Gastroesophageal sphincter (tissue), 4 donors: ENCODE measurements at places on chromosomes 1 and 21. TPM values are rescaled to one million over a fixed set of nuclear protein-coding genes. Genes with fewer than 3 reads are reported as not detected.

CACNA1S gene
- total RNA-seq, result not detected

DNA sequence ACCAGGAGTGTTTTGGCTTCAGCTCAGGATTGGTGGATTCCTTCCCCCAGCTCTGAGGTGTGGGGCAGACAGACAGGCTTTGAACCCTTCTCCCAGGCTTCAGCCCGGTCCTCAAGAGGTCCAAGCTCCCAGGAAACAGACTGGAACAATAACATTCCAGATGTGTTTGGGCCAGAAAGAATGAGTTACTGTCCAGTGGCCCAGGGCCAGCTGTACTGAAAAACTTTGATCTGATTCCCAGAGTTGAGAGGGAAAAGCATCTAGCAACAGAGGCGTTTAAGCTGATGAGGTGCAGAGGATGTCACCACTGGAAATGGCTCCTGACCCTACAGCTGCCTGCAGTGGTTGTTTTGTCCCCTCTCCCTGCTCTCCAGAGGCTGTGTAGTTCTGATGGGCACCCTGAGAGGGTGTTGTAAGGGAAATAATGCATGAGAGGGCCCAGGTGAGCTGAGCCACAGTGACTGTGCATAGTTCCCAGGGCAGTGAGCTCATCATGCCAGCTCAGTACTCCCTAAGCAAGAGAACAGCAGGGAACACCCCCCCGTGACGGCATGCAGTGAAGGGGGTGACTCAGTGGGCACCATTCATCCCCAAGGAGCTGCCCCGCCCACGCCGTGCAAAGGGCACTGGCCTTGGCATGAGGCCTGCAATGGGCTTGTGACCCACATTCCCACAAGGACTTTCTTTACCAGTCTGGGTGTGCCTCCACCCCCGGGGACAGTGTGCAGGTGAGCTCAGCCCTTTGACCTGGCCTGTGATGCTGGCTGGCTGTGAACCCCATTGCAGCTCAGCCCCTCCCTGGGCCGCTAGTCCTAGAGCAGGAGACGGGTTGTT lies 13.8 kb upstream of the SFN start:
- ATAC-seq, result peak; percentile 55

PGM1 gene
- 40.0 TPM for total RNA-seq

CRYZ gene
- total RNA-seq, result 57.3 TPM

DNA sequence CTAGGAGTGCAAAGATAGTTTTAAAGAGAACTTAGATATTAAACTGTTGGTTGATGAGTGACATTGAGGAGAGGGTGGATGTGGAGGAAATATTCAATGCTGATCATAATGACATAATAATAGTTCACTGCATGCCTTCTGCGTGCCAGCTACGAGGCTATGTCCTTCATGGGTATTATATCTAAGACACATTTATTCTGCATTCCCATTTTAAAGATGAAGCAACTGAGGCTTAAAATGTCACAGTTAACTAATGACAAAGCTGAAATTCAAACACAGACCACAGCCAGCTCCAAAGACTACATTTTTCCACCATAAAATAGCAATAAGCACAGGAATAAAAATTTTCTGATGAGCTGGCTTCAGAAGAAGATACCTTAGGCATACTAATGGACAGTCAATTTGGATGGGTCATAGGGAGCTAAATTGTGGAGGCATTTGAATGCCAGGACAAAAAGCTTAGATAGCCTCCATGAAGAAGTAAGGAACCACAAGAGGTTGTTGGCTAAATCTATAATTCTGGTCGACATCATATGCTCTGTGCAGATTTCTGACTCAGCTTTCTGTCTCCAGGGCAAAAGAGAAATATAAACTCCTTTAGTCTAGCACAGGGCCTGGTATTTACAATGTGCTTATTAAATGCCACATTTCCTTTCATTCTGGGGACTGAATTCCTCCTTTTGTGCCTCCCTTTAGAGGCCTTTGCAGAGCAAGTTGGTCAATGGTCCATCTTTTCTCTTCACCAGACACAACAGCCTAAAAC lies 71.2 kb upstream of the NRIP1 start:
- no peak for ATAC-seq

- no peak for ATAC-seq
Observed at GRCh38 chr1:154886281-154887015, 16.4 kb upstream of the KCNN3 start.

- no peak for ATAC-seq
Observed at GRCh38 chr1:27392778-27393635, 585 bp downstream of the GPR3 start.

KRTAP13-1 gene
- total RNA-seq, result not detected

DNA sequence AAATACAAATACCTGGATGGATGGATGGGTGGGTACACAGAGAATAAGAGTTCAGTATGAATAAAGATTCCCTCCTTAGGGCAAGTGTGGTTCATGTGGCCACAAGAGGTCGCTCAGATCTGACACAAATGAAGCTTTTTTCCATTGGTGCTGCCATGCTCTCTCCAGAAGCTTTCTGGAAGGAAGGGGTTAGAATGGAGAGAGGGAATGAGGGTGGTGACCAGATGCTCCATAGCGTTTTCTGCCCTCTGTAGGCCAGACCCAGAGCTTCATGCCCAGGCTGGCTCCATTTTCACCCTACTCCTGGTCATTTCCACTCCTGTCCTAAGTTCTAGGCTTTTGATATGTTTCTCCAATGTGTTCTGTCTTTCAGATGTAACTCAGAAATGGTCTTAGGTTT lies 3.3 kb upstream of the FCRL6 start:
- ATAC-seq, result peak; percentile 87

EPS8L3 gene
- 0.12 TPM for total RNA-seq

PFKFB2 gene
- 3.4 TPM for total RNA-seq

FNBP1L gene
- total RNA-seq, result 24.7 TPM

FCRL1 gene
- not detected for total RNA-seq
